ENCODE measurements at places on chromosomes 4 and X. TPM values are rescaled to one million over a fixed set of nuclear protein-coding genes. Genes with fewer than 3 reads are reported as not detected.

The PAQR3 gene
- total RNA-seq = 15.6 TPM

The NUP54 gene
- 47.2 TPM for total RNA-seq

The ANXA5 gene
- total RNA-seq = 141 TPM

The PNMA6F gene
- not detected for total RNA-seq

The PCDH10 gene
- total RNA-seq = 12.1 TPM

The TRAPPC11 gene
- total RNA-seq = 49.4 TPM

The SPANXA2 gene
- not detected for total RNA-seq

The TEX11 gene
- total RNA-seq = not detected

The IGSF1 gene
- 0.18 TPM for total RNA-seq

The AREG gene
- total RNA-seq = 7.4 TPM

The TFE3 gene
- 45.2 TPM for total RNA-seq

The PRDM5 gene
- 26.3 TPM for total RNA-seq

The DDX60 gene
- total RNA-seq = 30.6 TPM

The RIPPLY1 gene
- not detected for total RNA-seq

The FAM9B gene
- total RNA-seq = 0.65 TPM

The FHIP1A gene
- 25.0 TPM for total RNA-seq

The FAM149A gene
- 40.5 TPM for total RNA-seq

The BST1 gene
- total RNA-seq = 18.6 TPM

The FGF13 gene
- total RNA-seq = 19.8 TPM

The GABRG1 gene
- total RNA-seq = not detected
